ENCODE measurements at places on chromosomes 13 and 19. TPM values are rescaled to one million over a fixed set of nuclear protein-coding genes. Genes with fewer than 3 reads are reported as not detected.

FAM83E gene
- 2.0 TPM for total RNA-seq

- no peak for DNase-seq
Observed at GRCh38 chr19:31253526-31254179, 95.6 kb downstream of the TSHZ3 start.

CACNG8 gene
- total RNA-seq: not detected

DNA sequence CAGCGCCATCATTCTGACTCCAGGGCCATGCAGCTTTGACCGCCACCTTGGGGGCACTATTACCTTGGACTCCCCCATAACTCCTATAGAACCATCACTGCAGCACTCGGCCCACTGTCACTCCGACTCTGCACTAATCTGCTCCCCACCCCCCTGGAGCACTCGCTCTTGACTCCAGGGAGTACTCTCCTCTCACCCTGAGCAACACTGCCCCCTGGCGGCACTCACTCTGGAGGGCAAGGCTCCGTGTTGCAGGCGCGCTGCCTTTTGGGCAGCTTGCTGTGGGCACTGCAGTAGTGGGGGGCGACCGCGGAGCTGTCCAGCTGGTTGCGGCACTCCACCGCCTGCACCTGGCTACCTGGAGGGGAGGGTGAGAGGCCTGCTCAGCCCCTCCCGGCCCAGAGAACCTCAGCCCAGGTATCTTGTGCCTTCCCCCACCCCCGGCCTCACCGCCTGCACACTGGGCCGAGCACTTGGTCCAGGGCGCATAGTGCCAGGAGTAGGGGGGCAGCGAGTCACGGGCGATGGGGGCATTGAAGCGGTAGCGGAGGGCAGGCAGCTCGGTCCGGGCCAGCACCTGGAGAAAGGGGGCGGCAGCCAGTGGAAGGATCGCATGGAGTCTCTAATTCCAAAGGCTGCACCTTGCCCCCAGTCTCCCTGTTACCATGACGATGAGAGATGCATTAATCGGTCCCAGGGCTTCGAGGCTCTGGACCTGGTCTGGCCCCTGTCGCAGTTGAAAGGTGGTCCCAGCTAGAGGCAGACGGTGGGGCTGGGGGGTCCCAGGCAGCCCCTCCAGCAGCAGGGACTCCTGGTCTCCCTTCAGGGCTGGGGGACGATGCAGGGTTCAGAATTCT is 8.9 kb upstream of the MYO1F start:
- no peak for DNase-seq

GRCh38 chr13:74047931-74048600 is 86.1 kb downstream of the KLF12 start:
- DNase-seq: no peak

GAPDHS gene
- total RNA-seq: not detected

GRCh38 chr19:28960986-28961705 is 251.8 kb downstream of the UQCRFS1 start:
- DNase-seq: no peak

FOXO1 gene
- total RNA-seq: 60.9 TPM

DNA sequence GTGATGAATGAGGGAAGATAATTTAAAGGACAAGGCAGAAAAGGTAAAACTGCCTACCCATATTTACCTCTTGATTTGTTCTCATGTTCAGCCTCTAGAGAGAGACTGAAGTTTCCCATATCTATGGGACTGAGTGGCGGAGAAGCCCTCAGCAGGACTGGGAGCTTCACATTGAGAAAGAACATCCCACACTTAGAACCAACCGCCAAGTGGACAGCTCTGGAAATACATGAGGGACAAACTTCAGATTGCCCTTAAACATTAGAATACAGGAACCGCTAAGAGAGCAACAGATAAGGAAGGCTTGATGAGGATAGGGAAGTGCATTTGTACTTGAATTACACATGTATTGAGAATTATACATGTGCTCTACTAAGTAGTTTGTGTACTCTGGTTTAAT is 316.0 kb upstream of the MIR17HG start:
- DNase-seq: no peak

GRCh38 chr13:111917086-111917485 is 149.9 kb upstream of the SOX1 start:
- no peak for DNase-seq

DNA sequence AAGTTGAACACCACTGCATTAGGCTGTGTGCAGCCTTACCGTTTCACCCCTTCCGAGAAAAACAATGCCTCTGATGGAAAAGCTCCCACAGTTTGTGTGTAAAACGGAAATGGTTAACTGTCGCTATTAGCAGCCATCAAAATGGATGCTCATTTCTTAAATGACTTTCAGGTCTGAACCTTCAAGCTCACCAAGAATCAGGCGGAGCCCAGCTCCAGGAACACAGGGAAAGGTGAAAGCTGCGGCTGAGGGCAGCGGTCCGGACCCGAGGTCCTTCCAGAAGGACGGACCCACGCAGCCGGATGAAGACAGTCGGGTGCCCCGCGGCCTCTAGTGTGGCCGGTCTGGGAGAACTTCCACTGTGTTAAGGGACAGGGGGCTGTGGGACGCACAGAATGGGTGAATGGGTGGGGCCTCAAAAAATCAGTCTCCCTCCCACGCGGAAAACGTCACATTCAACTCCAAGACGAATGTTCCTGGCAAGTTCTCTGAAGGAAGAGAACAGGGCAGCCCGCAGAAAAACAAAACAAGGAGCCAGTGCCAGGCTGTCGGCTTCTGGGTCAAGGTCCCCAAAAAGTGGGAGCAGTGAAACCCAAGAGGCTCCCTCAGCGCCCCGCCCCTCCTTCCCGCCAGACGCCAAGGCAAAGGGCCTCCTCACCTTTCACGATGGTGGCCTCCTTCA is 4.9 kb downstream of the IRS2 start:
- no peak for DNase-seq

DNA sequence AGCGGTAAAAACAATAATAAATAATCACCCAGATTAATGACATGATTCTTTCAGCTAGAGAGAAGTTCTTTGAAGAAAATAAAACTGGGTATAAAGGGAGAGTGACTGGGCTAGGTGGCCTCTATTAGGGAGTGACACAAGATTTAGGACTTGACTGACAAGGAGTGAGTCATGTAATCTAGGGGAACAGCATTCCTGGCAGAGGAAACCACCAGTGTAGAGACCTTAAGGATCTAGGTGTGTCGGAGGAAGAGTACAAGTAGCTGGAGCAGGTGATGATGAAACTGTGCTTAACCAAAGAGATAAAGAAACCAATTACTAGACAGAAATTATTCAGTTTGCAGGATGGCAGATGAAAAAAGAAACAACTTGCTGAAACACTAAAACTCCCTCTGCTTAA is 248.0 kb downstream of the RFC3 start:
- DNase-seq: no peak

DIAPH3 gene
- total RNA-seq: 8.0 TPM

DNA sequence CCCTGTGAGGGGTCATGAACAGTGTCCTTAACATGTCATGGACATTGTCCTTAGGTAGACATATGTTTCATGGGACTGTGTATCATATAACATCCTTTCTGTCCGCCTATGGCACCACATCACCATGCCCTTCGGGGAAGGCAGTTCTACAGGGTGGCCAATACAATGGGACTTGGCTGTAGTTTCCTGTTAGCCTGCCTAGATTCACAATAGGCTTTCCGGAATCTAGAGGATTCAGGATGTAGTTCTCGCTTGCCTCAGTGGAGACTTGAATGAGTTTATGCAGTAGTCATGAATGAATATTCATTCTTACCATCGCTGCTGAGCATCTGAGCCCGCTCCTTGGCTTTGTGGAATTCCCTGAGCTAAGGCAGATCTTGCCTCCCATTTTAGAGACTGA is 100.5 kb downstream of the DNAJC15 start:
- no peak for DNase-seq

DNA sequence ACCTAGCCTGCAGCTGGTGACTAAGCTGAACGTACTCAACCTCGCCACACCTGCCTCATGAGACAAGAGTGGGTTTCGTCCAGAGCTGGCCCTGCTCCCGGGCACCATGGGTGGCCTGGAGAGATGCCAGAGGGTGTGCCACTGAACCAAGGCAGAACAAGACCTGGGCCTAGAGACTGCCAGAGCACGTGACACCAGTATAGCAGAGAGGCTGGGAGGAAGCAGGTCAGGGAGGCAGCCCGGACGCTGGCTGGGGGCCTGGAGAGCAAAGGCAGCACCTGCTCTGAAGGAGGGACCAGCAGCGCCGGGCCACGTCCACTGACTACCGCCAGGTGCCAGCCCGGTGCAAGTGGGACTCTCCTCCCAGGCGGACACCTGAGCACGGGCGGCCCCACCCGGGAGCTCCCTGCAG is 7.3 kb upstream of the C13orf46 start:
- peak; percentile 1 for DNase-seq

DNA sequence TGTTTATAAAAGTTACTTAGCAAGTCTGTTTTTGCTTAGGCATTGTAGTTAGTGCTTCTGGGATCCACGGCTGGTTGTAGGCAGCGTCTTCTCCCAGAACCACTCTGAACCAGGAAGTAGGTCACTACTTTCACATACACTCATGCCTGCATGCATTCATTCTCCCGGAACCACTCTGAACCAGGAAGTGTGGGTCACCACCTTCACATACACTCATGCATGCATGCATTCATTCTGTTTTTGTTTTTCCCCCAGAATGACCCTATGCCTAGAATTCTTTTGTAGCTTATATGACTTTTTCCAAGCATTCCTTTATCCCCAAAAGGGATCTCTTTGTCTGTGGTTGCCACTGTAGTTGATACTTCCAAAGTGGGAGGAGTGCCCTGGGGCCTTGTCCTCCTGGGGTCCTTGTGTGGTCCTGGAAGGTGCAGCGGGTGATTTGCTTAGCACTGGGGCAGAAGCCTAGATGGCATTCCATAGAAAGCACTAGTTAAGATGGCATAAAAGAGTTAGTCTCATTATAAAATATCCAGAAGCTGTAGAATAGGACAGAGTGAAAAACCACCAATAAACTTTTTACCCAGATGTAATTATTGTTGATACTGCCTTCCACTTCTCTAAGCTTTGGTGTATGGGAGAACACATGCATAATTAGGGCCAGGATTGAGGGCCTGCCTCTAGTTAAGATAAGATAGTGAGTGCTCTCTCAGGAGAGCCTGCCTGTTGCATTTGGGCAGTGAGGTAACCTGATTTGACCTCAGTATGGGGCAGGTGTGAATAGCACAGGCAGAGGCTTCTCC is 68.6 kb upstream of the TEX29 start:
- no peak for DNase-seq

NKPD1 gene
- total RNA-seq: 0.49 TPM

- DNase-seq: no peak
Observed at GRCh38 chr13:20411638-20412342, 113.9 kb downstream of the CRYL1 start.

- no peak for DNase-seq
Observed at GRCh38 chr19:19459073-19459472, 53.6 kb downstream of the GATAD2A start.

GRCh38 chr13:25659091-25659795 is 287.5 kb downstream of the ATP8A2 start:
- DNase-seq: no peak

All from thoracic aorta (tissue), 2 donors.